ENCODE measurements at places on chromosomes 16 and 17.

DNA sequence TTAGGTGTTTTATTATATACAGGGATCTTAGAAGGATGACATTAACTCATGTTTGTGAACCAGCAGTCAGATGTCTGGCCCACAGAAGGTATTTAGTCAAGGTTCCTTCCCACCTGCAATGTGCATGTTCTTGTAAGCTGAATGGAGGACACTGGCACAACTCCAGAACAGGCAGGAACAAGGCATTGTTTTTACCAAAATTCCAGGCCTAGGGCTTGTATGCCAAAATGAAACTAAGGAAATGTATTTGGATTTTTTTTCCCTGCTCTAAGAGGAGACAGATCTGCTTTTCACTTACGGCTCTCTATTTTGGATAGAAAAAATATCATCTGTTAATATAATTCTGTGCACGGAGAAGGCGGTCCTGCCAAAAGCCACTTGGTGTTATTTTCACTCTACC is 312.5 kb downstream of the GRIN2A start:
- DNase-seq, result no peak

DNA sequence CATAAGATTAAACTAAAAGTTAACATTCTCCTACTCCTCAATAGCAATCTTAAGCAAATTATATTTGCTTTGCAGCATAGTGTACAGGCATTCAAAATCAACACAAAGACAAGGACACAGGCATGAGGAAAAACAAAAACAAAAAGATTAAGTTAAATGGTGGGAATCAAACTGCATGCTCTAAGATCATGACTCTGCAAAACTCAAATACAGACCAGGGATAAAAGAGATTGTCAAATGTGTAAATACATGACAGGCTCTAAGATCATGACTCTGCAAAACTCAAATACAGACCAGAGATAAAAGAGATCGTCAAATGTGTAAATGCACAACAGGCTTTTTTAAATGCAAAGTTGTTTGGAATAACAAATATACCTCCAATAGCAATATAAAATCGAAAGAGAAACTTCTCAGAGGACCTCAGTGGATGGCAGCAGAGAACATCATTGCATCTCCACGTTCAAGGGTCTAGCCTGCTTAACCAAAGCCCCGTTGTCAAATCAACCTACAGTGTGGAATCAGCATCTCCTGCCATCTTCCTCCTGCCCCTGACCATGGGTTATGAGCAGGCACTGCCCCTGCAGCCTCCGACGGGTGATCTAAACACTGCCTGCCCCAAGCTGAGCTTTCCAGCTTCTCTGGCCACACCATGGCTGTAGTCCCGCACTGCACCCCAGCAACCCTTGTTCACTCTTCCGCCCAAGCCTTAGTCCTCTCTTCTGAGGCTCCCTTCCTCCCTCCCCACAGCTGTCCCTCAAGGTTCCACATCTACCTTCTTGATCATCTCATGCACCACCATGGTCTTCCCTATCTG is 446.1 kb downstream of the SOX9 start:
- DNase-seq, result no peak

GRCh38 chr17:63681530-63681929 is 18.4 kb downstream of the LIMD2 start:
- no peak for DNase-seq

- DNase-seq, result peak; percentile 75
Measured at GRCh38 chr17:15171167-15172047, 93.7 kb downstream of the PMP22 start.

GRCh38 chr17:3691617-3692067 is 4.3 kb downstream of the P2RX5 start:
- no peak for DNase-seq

DNA sequence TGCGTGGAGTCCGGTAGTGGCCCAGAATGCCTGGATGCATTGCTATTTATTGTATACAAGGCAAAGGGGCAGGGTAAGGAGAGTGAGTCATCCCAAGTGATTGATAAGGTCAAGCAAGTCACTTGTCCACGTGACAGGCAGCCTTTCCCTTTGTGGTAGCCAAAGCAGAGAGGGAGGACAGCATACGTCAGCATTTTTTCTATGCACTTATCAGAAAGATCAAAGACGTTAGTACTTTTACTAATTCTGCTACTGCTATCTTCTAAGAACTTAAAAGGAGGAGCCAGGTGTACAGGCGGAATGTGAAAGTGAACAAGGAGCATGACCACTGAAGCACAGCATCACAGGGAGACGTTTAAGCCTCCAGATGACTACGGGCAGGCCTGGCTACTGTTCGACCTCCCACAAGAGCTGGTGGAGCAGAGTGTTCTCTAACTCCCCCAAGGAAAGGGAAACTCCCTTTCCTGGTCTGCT is 47.9 kb upstream of the ARL4D start:
- no peak for DNase-seq

- no peak for DNase-seq
Measured at GRCh38 chr16:640614-641013, 1.0 kb upstream of the MCRIP2 start.

DNA sequence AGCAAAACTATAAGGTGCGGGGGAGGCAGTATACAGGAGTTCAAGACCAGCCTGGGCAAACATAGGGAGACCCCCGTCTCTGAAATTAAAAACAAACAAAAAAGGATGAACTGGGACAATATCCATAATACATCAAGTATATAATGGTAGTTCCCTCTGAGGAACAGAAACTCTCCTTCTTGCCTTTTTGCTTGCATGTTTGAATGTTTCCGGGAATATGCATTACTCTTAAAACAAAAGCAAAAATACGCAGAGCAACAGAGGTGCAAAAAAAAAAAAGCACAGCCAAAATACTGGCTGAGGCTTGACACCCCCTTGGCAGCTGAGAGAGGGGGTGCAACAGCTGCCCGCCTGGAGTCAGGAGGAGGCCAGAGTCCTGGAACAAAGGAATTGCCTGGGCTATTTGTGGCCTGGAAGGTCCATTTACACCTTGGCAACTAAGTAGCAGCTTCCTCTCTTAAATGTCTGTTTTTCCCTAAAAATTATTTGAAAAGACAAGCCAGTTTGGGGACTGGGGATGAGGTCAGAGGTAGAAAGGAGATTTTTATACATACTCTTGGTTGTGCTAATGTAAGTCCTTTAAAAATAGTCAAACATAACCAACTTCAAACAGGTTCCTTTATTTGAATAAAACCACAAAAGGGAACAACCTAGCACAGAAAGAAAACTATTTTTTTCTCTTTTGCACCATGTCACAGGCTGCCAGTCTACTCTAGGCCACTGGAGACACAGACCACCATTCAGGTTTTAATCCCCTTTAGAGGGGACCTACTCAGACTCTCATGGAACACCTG is 19.5 kb downstream of the USP7 start:
- no peak for DNase-seq

GRCh38 chr16:57734308-57734924 is 1.2 kb upstream of the KATNB1 start:
- no peak for DNase-seq

DNA sequence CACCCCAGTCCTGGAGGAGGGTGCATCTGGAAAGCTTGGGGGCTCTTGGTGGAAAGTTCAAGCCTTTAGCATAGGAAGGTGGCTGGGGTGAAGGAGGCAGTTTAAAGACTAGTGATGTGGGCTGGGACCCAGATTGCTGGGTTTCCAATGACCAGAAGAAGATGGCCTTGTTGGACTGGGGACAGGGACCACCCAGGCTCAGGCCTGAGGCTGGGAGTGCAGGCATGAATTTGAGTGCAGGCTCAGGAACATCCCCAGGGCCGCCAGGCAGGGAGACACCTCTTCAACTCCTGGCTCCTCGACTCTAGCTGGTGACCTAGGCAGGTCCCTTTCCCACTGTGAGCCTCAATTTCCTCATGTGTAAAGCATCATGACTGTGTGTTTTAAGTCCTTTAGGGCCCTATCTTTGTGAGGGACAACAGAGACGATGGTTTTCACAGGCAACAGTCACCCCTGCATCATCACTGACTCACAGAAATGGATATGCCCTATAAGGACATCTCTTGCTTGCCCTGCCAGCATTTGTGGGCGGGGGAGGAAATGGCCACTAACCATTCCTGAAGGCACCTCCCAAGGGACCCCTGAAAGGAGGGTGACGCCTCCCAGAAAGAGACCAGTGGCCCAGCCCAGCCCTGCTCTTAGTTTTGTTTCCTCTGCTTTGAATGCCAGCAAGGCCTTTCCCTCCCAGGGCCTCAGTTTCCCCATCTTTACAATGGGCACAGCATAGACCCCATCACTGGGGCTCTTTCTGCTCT is 11.1 kb downstream of the NLRC5 start:
- DNase-seq, result peak; percentile 97

DNA sequence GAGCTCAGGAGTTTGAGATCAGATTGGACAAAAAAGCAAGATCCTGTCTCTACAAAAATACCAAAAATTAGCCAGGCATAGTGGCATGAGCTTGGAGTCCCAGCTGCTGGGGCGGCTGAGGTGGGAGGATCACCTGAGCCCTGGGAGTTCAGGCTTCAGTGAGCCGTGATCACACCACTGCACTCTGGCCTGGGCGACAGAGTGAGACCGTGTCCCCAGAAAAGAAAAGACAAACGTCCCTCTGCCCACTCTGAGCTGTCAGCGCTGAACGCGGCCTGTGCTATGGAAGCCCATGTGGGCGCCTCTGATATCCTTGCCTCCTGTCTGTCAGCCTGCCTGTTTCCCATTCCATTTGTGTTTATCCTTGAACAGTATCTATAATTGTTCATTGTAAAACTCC is 50.7 kb downstream of the FOXK2 start:
- no peak for DNase-seq

DNA sequence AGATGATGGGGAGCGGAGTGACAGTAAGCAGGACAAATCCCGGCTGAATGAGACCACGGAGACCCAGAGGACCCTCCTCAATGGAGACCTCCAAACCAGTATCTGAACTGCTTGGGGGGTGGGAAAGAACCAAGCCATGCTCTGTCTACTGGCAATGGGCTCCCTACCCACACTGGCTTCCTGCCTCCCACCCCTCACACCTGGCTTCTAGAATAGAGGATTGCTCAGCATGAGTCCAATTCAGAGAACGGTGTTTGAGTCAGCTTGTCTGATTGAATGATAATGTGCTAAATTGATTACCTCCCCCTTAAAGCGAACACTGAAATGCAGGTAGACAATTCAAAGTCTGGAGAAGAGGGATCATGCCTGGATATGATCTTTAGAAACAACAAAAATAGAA is 5.5 kb downstream of the SSTR2 start:
- no peak for DNase-seq

- no peak for DNase-seq
Measured at GRCh38 chr17:9982159-9982558, 77.1 kb upstream of the RCVRN start.

DNA sequence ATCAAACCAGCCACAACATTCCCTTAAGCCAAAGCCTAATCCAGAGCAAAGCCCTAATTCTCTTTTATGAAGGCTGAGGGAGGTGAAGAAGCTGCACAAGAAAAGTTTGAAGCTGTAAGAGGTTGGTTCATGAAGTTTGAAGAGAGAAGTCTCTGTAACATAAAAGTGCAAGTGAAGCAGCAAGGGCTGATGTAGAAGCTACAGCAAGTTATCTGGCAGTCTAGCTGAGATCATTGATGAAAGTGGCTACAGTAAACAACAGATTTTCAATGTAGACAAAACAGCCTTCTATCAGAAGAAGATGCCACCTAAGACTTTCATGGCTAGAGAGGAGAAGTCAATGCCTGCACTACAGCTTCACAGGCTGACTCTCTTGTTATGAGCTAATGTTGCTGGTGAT is 52.5 kb downstream of the NACA2 start:
- DNase-seq, result no peak

DNA sequence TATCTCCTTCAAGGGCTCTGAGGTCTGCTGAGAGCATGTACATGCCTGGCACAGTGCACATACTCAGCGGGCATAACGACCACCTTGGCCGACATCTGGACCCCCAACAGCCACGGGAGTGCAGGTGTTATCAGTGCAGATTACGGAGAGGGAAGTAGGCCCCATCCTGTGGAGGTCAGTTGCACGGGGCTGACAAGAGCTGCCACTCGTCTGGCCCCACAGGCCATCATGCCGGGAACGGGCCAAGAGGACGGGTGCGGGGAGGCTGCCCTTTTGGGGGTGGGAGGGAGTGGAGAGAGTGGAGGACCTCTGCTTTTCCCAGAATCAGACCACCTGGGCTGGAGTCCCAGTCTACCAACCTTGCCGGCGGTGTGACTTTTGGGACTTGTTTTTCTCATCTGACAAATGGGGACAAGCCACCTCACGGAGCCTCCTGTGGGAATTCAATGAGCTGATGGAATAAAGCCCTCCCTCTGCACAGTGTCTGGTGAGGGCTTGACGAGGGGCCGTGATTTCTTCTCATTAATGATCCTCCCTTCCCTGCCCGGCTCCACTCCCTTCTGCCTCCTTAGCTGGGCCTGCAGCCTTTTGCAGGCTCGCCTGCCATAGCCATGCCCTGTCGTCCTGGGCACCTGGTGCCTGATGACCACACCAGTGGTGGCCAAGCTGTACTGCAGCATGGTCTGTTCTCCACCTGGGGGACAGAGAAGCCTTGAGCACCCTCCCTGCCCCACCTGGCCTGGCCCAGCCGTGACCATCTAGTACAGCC is 4.6 kb downstream of the PRSS33 start:
- no peak for DNase-seq

GRCh38 chr17:27332047-27332393 is 38.1 kb downstream of the WSB1 start:
- no peak for DNase-seq

- peak; percentile 42 for DNase-seq
Measured at GRCh38 chr16:75919664-75920063, 193.4 kb upstream of the CPHXL start.

- DNase-seq, result no peak
Measured at GRCh38 chr16:5056352-5056751, 9.4 kb downstream of the C16orf89 start.

DNA sequence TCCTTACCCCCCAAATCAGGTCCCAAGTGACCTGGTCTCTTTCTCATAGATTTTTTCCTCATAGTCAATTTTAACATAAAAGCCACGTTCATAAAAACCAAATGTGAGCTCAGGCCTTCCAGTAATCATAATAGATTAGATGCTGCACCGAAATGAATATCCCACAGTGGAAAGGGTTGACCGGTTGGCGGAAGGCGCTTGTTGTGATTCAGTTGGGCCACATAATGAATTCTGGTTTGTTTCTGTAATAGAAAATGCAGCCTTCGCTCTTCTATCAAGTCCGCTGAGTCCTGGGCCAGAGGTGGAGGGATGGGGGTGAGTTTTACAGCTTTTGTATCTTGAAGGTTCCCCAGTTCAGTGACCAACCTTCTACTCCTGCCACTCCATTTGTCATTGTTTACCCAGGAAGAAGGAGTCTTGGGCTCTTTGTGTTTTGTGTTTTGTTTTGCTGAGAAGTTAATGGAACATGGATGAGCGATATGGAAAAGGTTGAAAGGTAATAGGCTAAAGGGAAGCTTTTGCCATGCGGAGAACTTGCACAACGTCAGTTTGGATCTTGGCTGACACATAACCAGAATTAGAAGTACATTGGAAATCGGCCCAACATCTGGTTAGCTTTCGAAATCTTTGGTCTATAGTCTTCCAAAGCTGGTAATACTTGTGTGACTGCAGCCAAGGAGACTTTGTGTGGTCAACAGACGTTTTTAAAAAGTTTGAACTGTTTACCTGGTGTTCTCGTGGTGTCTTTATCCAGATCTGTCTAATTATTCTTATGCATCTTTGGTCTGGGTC is 89.5 kb downstream of the CLEC16A start:
- DNase-seq, result peak; percentile 92
